ENCODE measurements at places on chromosomes 11 and 22.
A peak's percentile ranks its signal among the peaks of the same experiment; 100 is the strongest.

- peak; percentile 47 for DNase-seq
- no peaks in the 10 kb centered on the region for H3K36me3 ChIP-seq
- H3K27ac ChIP-seq = no peak overlapping the region
- H3K4me1 ChIP-seq = peaks cover 7% of the 10 kb centered on the region
- H3K4me3 ChIP-seq = no peak overlapping the region
- H3K27me3 ChIP-seq = peaks cover 3% of the 10 kb centered on the region
Measured at GRCh38 chr22:36486619-36487384, 5.4 kb upstream of the TXN2 start.

- DNase-seq = no peak
- H3K4me3 ChIP-seq = no peak overlapping the region
- H3K27ac ChIP-seq = no peak overlapping the region
- H3K36me3 ChIP-seq = peaks cover 4% of the 10 kb centered on the region
- no peaks in the 10 kb centered on the region for H3K27me3 ChIP-seq
Measured at GRCh38 chr11:21723678-21724077, 469.2 kb upstream of the ANO5 start.

DNA sequence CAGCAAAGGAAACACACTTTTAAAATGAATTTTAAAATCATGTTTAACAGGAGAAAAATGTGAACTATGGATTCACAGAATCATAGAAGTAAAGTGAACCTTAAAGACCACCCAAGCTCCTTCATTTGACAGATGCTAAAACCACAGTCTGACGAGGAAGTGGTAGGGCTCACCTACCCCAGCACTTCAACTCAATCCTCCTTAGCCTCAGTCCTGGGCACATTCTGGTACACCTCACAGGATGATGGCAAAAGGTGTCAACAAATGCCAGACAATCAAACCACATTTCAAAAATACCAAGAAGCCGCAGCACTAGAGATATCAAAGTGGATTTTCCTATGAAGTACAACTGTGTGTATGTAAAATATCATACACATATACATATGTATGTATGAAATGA is 43.1 kb downstream of the PITPNB start:
- peaks cover 3% of the 10 kb centered on the region for H3K27me3 ChIP-seq
- peak; percentile 42 for DNase-seq
- H3K4me1 ChIP-seq = peaks cover 22% of the 10 kb centered on the region
- peak overlapping the region; percentile 67 for H3K4me3 ChIP-seq

GRCh38 chr11:107157809-107158187 is 139.5 kb upstream of the GUCY1A2 start:
- no peak overlapping the region for H3K4me3 ChIP-seq
- H3K36me3 ChIP-seq = no peaks in the 10 kb centered on the region
- H3K27me3 ChIP-seq = no peaks in the 10 kb centered on the region
- H3K4me1 ChIP-seq = no peaks in the 10 kb centered on the region
- H3K27ac ChIP-seq = no peak overlapping the region

DNA sequence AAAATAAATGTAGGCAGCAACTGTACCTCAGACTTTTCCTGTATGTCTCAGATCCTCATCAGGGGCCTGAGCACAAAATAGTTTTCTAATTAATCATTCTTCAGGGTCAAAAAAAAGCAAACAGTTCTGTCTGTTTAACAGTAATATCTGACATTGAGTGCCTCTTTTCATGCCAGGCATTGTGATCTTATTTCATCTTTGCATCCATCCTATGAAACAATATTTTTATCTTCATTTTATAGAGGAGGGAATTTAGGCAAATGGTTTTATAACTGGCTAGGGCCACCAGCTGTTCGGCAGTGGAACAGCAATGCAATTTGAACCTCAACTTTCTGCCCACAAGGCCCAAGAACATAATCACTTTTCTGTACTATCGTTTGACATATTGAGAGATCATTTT is 145.6 kb downstream of the WNT7B start:
- peaks cover 2% of the 10 kb centered on the region for H3K27me3 ChIP-seq
- H3K4me3 ChIP-seq = no peak overlapping the region
- no peak overlapping the region for H3K27ac ChIP-seq
- H3K36me3 ChIP-seq = peaks cover 10% of the 10 kb centered on the region

GRCh38 chr11:46294365-46295309 is 17.2 kb downstream of the CREB3L1 start:
- peak overlapping the region; percentile 83 for H3K4me3 ChIP-seq
- H3K36me3 ChIP-seq = no peaks in the 10 kb centered on the region
- DNase-seq = no peak
- peaks cover 7% of the 10 kb centered on the region for H3K27me3 ChIP-seq
- no peak overlapping the region for H3K27ac ChIP-seq

DNA sequence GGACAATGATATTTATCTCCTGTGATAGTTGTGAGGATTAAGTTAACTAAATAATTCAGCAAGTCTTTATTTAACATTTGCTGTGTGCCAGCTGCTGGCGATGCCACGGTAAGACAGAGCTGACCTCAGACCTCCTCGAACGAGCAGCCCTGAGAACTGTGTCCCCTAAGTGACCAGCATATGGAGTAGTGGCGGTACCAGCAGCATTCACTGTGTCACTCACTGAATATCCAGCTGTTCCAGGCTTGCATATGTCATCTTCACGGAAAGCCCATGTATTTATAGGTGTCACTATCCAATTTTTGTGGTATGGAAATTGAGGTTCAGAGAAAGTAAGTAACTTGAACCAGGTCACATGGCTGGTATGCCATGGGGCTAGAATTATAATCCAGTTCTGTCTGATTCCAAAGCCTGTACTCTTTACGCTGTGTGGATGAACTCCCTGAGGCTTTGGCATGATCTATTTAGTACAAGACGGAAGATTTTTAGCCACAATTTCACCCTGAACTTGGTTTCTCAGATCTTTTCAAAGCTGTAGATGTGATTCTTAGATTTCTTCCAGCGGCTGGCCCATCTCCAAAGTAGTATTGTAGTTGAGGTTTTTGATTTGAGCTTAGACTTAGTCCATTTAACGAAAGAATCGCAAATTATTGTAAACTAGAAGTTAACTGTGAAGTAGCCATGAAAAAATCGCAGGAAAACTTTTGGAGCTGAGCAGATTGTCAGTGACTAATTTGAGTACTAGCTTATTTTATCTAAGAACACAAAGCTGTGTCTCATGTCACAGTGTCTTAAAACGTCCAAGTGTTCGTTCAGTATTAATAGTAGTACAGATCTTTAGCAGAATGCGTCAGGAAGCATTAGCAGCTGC is 49.4 kb upstream of the MYO18B start:
- no peak overlapping the region for H3K4me3 ChIP-seq
- no peaks in the 10 kb centered on the region for H3K36me3 ChIP-seq
- DNase-seq = no peak
- no peaks in the 10 kb centered on the region for H3K27me3 ChIP-seq

DNA sequence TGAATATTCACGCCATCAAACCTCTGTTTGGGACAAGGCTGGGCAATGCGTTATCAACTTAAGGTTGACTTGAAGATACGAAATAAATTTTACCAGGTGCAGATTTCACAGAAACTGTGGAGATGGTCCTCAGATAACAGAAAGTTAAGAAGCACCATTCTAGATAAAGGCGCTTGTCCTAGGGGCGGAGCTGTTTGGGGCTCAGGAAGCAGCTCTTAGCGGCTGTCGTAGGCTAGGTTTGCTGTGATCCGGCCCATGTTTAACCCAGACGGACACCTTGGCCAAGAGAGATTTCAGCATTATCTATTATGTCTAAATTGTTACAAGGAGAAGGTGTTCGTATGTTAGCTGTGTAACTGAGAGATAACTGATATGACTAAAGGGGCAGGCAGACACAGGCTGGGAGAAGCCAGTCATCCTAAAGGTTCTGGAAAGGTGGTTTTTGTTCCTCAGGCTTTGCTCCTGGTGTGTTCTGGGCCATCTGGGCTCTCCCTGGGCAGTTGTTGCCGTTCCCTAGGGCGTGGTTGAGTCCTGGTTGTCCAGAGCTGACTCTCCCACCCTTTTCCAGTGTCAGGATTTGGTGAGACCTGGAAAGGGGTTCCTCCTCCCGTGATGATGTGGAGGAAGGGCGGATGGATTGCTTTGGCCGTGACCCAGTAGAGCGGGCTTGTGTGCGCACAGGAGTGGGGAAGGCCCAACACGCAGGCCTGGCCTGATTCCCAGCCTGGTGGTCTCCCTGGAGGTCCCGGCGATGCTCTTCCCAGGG is 25.8 kb downstream of the TPCN2 start:
- H3K4me1 ChIP-seq = peaks cover 18% of the 10 kb centered on the region
- peaks cover 8% of the 10 kb centered on the region for H3K36me3 ChIP-seq
- H3K27ac ChIP-seq = peak overlapping the region; percentile 62
- no peak overlapping the region for H3K4me3 ChIP-seq

GRCh38 chr22:29635734-29636357 is 32.4 kb downstream of the NF2 start:
- peaks cover 49% of the 10 kb centered on the region for H3K4me1 ChIP-seq
- peak; percentile 21 for DNase-seq
- H3K27ac ChIP-seq = no peak overlapping the region
- H3K36me3 ChIP-seq = peaks cover 11% of the 10 kb centered on the region
- H3K4me3 ChIP-seq = no peak overlapping the region

- no peaks in the 10 kb centered on the region for H3K36me3 ChIP-seq
- no peak overlapping the region for H3K4me3 ChIP-seq
- H3K4me1 ChIP-seq = no peaks in the 10 kb centered on the region
- H3K27ac ChIP-seq = no peak overlapping the region
- H3K27me3 ChIP-seq = peaks cover 3% of the 10 kb centered on the region
Measured at GRCh38 chr11:14529321-14529720, 9.1 kb upstream of the PSMA1 start.

DNA sequence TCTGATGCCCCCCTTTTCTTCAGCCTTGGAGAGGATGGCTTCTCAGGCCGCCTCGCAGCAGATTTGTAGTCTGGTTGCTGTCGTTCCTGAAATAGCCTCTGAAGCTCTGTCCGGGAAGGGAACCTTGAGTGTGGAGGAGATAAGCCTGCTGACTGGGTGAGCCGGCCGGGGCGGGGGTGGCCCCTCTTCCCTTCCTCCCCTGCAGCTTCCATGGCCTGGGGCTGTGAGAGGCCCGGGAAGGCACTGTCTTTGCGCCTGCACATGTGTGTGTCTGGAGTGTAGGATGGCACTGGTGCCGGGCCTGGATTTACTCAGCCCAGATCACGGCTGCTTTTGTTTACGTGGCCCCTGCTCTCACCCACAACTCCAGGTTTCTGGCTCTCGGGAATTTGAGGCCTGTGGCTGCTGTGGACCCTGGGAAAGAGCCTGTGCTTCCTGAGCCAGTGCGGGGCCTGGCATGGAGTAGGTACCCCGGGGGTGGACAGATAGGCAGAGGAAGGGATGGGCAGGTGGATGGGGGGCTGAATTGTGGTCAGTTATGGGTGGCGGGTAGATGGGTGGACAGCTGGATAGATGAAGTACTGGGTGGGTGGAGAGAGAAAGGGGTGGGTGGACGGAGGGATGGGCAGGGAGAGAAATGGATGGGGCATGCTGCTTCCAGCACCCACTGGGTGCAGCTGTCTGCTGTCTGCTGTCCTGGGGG is 16.6 kb downstream of the KCNQ1 start:
- H3K27ac ChIP-seq = no peak overlapping the region
- peaks cover 9% of the 10 kb centered on the region for H3K27me3 ChIP-seq
- no peak overlapping the region for H3K4me3 ChIP-seq
- no peaks in the 10 kb centered on the region for H3K36me3 ChIP-seq

DNA sequence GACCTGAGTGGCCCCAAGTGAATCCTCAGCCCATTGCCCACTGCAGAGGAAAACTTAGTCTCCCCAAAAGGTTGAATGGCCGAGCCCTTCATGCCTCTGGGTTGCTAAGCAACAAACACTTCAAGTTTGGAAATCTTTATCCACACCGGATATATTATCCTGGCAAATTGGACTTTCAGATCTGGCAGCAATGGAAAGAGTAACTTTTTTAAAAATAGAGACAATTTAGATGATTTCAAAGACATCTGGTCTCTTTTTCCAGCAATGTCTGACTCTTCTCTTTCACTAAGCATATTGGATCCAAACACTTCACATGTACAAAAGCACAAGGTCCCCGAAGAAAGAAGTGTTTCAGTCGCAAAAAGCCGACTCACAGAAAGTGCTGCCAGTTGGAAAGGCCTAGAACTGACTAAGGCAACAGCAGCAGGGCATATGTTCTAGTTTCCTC is 505.3 kb downstream of the SOX6 start:
- H3K36me3 ChIP-seq = no peaks in the 10 kb centered on the region
- no peaks in the 10 kb centered on the region for H3K27me3 ChIP-seq
- no peak overlapping the region for H3K27ac ChIP-seq
- no peak for DNase-seq

GRCh38 chr11:118398791-118399559 is 2.4 kb upstream of the ATP5MG start:
- peaks cover 5% of the 10 kb centered on the region for H3K27me3 ChIP-seq
- peaks cover 10% of the 10 kb centered on the region for H3K36me3 ChIP-seq
- H3K4me3 ChIP-seq = peak overlapping the region; percentile 38

DNA sequence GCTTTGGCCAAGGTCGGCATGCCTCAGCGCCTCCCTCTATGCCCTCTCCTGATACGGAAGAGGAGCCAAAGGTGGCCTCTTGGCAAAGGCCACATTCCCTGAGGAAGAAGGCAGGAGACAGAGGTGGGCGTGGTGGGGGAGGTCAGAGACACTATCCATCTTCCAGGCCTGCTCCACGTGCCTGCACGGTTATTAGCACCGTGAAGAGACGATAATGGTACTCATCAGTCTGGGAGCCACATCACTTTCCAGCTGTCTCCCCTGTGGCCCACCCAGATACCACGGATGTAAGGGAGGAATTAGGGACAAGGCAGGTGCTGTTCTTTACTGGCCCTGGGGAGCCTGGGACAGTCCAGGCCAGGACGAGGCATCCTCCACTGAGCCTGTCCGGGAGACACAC is 354.3 kb downstream of the MN1 start:
- H3K36me3 ChIP-seq = no peaks in the 10 kb centered on the region
- H3K27me3 ChIP-seq = no peaks in the 10 kb centered on the region
- no peak overlapping the region for H3K4me3 ChIP-seq
- no peak overlapping the region for H3K27ac ChIP-seq

DNA sequence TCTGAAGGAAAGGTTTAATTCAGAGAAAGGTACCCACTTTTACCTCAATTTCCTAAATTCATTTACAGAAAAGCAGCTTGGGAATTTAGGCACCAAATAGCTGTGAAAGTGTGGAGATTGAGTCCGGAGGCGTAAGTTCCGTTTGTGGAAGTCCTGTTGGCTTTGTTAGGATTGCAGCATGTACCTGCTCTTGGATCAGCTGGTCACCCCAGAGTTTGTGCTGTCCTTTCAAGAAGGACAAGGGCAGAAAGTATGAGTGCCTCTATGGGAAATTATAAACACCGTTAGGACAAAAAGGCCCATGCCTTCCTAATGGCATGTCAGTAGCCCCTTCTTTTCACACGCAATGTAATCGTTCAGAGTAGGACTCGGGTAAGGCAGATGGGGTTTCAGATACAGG is 97.8 kb downstream of the SCN3B start:
- H3K4me1 ChIP-seq = peaks cover 13% of the 10 kb centered on the region
- H3K36me3 ChIP-seq = no peaks in the 10 kb centered on the region
- H3K27me3 ChIP-seq = no peaks in the 10 kb centered on the region
- DNase-seq = no peak
- H3K27ac ChIP-seq = no peak overlapping the region

GRCh38 chr11:16177688-16178087 is 178.7 kb downstream of the SOX6 start:
- no peak overlapping the region for H3K27ac ChIP-seq
- no peaks in the 10 kb centered on the region for H3K4me1 ChIP-seq
- no peak overlapping the region for H3K4me3 ChIP-seq
- no peaks in the 10 kb centered on the region for H3K36me3 ChIP-seq
- no peaks in the 10 kb centered on the region for H3K27me3 ChIP-seq

GRCh38 chr11:23859087-23859486 is 637.8 kb upstream of the LUZP2 start:
- no peaks in the 10 kb centered on the region for H3K27me3 ChIP-seq
- no peaks in the 10 kb centered on the region for H3K4me1 ChIP-seq
- H3K4me3 ChIP-seq = no peak overlapping the region
- H3K36me3 ChIP-seq = no peaks in the 10 kb centered on the region
- no peak overlapping the region for H3K27ac ChIP-seq

GRCh38 chr11:84270466-84270865 is 984.3 kb upstream of the CCDC90B start:
- no peaks in the 10 kb centered on the region for H3K36me3 ChIP-seq
- H3K4me3 ChIP-seq = no peak overlapping the region
- no peak overlapping the region for H3K27ac ChIP-seq
- no peaks in the 10 kb centered on the region for H3K4me1 ChIP-seq
- no peaks in the 10 kb centered on the region for H3K27me3 ChIP-seq

Measured in immature natural killer cell (primary cell).